ENCODE measurements at places on chromosomes 6 and 20.

DNA sequence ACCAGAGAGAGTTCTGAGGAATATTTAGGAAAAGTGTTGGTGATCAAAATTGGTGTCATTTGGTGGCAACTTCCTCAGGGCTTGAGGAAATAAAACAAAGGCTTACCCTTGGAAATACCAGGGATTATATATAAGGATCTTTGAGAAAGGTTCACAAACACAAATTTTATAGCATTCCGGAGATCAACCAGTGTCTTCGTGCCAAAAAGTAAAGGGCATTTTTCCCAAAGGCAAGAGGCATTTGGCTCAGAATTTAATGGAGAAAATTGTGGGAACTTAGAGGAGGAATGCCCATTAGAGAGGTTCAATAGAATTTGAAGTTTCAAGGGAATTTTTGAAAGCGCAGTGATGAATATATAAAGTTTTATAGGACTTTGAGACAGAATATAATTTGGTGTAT lies 179.5 kb downstream of the FUT9 start:
- no peak overlapping the region for H3K27ac ChIP-seq
- H3K27me3 ChIP-seq = no peaks in the 10 kb centered on the region
- no peak overlapping the region for H3K4me3 ChIP-seq
- no peaks in the 10 kb centered on the region for H3K36me3 ChIP-seq
- DNase-seq = no peak

- H3K4me1 ChIP-seq = no peaks in the 10 kb centered on the region
- no peaks in the 10 kb centered on the region for H3K27me3 ChIP-seq
- no peak overlapping the region for H3K27ac ChIP-seq
- DNase-seq = no peak
- no peaks in the 10 kb centered on the region for H3K36me3 ChIP-seq
These were observed 74.4 kb downstream of the OPRM1 start for GRCh38 chr6:154113392-154113791.

GRCh38 chr6:13813621-13814175 lies 659 bp downstream of the MCUR1 start:
- H3K27me3 ChIP-seq = no peaks in the 10 kb centered on the region
- DNase-seq = peak; percentile 47
- peaks cover 12% of the 10 kb centered on the region for H3K4me1 ChIP-seq
- peak overlapping the region; percentile 55 for H3K4me3 ChIP-seq

GRCh38 chr6:170487707-170488329 lies 65.3 kb downstream of the PSMB1 start:
- no peak overlapping the region for H3K27ac ChIP-seq
- H3K27me3 ChIP-seq = no peaks in the 10 kb centered on the region
- no peaks in the 10 kb centered on the region for H3K4me1 ChIP-seq
- H3K36me3 ChIP-seq = no peaks in the 10 kb centered on the region

- H3K36me3 ChIP-seq = no peaks in the 10 kb centered on the region
- no peak overlapping the region for H3K4me3 ChIP-seq
- no peaks in the 10 kb centered on the region for H3K27me3 ChIP-seq
- DNase-seq = no peak
These were observed 58.0 kb downstream of the AHI1 start for GRCh38 chr6:135439549-135439948.

DNA sequence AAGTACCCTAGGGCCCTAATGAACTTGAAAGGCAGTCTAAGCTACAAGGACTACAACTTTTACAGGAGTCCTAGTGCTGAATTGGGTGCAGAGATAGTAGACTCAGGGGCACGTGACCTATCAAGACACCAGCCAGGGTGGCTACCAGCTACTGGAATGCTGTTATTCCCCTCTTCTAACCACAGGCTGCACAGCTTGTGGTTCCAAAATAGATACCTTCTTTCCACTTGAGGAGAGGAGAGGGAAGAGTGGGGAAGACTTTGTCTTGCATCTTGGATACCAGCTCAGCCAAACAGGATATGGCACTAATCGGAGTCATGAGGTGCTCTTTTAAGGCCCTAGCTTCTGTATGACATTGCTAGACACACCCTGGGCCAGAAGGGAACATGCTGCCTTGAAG lies 60.0 kb upstream of the MTRF1L start:
- H3K4me3 ChIP-seq = no peak overlapping the region
- no peaks in the 10 kb centered on the region for H3K36me3 ChIP-seq
- no peak overlapping the region for H3K27ac ChIP-seq
- no peaks in the 10 kb centered on the region for H3K4me1 ChIP-seq

GRCh38 chr6:167044696-167045095 lies 45.5 kb downstream of the CEP43 start:
- no peaks in the 10 kb centered on the region for H3K27me3 ChIP-seq
- no peak for DNase-seq
- H3K36me3 ChIP-seq = peaks cover 2% of the 10 kb centered on the region
- H3K4me3 ChIP-seq = no peak overlapping the region

DNA sequence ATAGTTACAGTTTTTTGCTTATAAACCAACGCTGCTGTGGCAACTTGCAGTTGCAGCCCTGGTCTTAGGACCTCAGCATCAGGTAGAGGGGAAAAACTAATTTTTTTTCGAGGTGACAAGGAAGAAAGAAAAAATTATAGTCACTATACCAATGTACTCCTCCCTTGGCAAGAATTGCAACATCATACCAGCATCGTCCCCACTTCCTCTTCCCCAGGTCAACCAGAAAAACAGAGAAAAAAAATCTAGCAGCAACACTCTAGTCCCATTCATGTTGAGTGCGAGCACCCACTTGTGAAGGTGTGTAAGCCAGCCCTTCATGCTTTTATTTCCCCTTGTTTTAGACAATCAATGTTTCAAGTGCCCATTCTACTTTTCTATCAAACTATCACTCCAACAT lies 13.1 kb upstream of the DCBLD1 start:
- no peak overlapping the region for H3K27ac ChIP-seq
- no peaks in the 10 kb centered on the region for H3K4me1 ChIP-seq
- no peaks in the 10 kb centered on the region for H3K27me3 ChIP-seq
- no peak for DNase-seq
- H3K4me3 ChIP-seq = no peak overlapping the region
- H3K36me3 ChIP-seq = no peaks in the 10 kb centered on the region
